ENCODE measurements at places on chromosomes 2 and 18.

DNA sequence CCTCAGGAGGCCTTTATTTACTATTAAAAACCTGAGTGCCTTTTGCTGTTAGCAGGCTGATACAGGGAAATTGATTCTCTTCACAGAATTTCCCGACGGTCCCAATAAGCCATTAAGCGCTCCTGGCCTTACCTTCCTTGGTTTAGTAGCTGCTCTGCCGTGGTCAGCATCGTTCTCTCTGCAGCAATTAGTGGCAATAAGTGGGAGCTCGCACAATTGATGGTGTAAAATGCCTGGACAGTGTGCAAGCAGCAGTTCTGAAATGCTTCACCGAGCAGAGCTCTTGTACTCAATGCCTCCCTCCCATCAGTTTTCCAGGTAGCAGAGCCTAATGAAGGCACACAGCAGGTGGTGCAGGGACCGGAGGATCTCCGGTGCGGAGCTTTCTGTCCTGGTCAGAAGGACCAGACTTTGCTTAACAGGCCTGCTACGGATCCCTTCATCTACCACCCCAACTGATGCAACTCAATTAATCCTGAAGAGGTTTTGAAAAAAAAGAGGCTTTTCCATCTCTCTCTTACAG, 1.1 kb upstream of the LINC00305 start:
- no peak for DNase-seq

DNA sequence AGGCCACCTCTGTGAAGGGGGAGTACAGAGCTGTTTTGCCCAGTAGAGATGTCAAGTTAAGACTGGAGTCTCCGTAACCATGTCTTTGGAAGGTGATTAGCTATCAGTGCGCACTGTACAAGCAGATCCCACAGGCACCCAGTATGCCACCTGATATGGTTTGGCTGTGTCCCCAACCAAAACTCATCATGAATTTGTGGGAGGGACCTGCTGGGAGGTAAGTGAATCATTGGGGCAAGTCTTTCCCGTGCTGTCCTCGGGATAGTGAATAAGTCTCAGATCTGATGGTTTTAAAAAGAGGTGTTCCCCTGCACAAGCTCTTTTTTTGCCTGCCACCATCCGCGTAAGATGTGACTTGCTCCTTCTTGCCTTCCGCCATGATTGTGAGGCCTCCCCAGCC, 90.2 kb downstream of the ACTR2 start:
- no peak for DNase-seq

GRCh38 chr2:20313659-20314058, 37.0 kb downstream of the PUM2 start:
- no peak for DNase-seq

- no peak for DNase-seq
Measured at GRCh38 chr2:97713296-97714083, at the start of gene ZAP70. Gene ZAP70, plus strand, starts transcription at chr2:97713576. Its CDS starts 10,461 bp downstream, at chr2:97724037.

GRCh38 chr2:195559431-195559914, 97.6 kb upstream of the SLC39A10 start:
- no peak for DNase-seq

GRCh38 chr18:37980556-37980955, 415.0 kb upstream of the CELF4 start:
- no peak for DNase-seq
